Fibroblast of upper back skin (primary cell): ENCODE measurements at places on chromosomes 5 and 9.
A peak's percentile ranks its signal among the peaks of the same experiment; 100 is the strongest.

GRCh38 chr9:93081081-93081529, 14.9 kb upstream of the CARD19 start:
- no peak for DNase-seq

DNA sequence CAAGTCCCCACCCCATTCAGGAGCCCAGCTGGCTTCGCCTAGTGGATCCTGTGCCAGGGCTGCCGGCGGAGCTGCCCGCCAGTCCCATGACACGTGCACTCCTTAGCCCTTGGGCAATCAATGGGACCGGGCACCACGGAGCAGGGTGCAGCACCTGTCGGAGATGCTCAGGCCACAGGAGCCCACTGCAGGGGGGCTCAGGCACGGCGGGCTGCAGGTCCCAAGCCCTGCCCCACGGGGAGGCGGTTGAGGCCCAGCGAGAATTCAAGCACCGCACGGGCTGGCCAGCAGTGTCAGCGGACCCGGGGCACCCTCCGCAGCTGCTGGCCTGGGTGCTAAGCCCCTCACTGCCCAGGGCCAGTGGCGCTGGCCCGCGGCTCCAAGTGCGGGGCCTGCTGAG, 969.7 kb upstream of the CDH10 start:
- no peak for DNase-seq

DNA sequence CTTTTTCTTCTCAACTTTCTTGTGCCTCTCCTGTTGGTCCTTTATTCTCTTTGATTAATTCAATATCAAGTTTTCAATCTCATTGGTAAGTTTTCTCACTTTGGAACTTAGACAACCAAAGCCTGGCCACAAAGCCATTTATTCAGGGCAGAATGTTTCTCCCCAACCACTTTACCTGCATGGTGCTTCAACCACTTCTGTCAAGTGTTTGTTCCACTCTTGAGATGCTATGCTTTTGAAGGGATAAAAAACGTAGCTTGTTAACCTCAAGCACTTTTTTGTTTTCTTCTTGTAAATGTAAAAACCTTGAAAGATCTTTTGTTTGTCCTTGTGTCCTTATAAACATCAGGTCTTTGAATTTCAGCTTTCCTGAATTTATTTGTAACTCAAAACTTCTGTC, 966.7 kb downstream of the MAT2B start:
- no peak for DNase-seq

GRCh38 chr9:4559261-4560182, 69.3 kb downstream of the SLC1A1 start:
- DNase-seq, result no peak

DNA sequence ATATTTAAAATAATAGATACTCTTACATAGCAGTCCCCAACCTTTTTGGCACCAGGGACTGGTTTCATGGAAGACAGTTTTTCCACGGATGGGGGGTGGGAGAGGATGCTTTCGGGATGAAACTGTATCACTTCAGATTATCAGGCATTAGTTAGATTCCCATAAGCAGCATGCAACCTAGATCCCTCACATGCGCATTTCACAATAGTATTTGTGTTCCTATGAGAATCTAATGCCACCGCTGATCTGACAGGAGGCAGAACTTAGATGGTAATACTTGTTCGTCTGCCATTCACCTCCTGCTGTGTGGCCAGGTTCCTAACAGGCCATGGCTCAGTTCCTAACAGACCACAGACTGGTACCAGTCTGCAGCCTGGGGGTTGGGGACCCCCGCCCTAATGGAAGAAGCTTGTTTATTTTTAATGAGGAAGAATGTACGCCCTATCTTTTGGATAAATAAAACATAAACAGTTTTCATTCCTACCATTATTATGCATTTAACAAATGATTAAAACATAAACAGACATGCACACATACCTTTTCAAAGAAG, 187.7 kb downstream of the ZSWIM6 start:
- no peak for DNase-seq

DNA sequence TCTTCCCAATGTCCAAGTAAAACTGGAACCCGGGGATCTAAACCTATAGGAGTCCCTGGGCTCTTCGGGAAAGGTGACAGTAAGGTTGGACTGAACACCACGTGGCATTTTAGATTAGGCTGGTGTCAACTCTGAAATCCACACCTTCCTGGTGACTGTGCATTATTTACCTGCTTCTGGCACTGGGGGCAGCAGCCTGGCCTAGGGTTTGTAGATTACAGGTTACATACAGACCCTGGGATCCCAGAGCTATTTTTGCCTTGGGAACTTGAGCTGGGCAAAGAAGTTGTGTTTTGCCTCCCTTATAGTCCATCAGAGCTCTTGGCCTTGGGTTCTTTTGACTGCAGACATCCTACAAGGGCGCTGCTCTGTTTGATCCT, 173.2 kb downstream of the DAB2IP start:
- DNase-seq, result no peak

GRCh38 chr5:149605998-149606724, 24.9 kb downstream of the ARHGEF37 start:
- DNase-seq, result peak; percentile 51

DNA sequence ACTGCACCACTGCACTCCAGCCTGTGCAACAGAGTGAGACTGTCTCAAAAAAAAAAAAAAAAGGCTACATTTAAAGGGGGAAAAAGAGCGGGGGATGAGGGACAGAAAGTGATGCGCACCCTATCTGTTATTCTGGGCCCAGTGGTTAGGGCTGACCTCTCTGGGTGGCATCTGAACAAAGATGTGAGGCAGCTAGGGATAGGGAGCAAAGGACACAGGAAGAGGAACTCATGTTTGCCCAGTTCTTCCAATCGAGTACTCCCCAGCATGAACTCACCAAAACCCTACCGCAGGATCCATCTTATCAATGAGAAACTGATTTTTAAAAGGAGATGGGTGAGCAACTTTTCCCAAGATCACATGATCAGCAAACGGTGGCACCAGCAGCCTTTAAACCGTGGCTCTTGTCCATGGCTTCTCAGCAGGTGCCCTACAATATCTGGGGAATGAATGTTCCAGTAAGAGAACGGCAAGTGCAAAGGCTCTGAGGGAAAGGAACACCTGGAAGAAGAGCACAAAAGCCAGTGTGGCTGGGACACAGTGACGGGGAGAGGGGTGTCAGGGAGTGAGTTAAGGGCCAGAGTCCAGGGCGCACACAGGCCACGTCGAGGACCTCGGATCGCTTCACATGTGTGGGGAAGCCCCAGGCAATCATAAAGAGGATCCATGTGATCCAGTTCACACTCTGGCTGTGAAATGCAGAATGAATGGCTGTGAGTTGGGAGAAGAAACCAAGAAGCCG, 22.0 kb downstream of the RAPGEF1 start:
- DNase-seq, result no peak

DNA sequence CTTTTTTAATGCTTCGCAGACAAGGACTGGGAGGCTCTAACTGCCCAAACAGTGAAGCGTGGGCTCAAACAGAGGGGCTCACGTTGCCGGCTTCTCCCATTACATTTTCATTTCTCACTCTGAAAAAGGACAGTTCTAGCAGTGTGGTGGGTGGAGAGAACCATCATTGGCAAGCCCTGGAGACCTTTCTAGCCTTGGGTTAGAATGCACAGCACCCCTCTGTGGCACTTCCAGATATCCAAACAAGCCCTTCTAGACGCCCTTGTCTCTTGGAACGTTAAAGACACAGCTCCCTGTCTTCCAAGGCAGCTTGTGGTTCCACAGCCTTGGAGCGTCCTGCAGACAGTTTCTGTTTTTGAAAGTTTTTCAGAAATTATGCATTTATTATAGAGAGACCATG, 52.1 kb downstream of the MVB12B start:
- no peak for DNase-seq

DNA sequence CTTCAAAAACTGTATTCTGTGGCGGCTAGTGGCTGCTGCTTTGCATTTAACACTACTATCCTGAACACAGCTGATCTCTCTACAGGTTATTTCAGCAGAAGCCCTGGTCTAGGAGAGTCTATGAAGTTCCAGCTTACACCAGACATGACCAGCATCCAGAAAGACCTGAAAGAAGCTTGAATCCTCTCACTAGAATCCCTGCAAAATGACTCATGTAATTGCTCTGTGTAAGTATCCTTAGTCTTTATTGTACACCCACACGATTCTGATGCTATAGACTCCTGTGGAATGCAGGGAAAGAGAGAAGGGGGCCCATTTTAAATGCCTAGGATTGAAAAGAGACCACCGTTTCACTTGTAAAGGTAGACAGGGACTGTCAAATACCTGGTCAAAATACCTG, 859 bp upstream of the GRIA1 start:
- peak; percentile 73 for DNase-seq

DNA sequence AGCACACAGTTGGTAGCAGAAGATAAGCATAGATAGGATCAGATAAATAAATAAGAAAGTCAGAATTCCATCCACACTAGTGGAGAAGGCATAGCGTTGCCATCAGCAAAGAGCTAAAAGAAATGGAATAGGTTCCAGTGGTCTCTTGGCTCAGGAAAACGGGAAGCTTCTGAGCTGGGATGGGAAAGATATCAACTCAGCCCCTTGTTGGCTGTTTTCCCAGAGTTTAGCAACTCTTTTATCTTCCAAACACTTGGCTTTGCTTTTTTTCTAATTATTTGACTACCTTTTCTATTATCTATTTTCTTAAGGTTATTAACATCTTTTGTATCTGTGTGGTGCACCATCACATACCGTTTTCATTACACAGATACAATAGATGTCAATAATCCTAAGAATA, 445.7 kb upstream of the TRPC7 start:
- peak; percentile 36 for DNase-seq

DNA sequence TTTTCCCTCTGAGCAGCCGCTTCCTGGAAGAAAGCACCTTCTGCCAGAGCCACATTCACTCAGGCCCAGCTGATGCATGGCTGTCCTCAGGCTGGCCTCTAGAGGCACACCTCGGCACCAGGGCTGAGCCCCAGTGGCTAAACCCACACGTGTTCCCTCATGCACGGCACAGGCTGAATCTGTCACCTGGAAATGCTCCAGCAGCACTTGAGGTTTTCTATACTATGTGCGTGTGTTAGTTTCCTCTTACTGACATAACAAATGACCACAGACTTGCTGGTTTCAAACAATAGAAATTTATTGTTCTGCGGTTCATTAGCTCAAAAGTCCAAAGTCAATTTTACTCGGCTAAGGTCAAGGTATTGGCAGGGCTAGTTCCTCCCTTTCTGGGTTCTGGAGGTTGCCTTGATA, 141.4 kb downstream of the LRRC70 start:
- peak; percentile 24 for DNase-seq

- no peak for DNase-seq
These were observed 181.0 kb downstream of the BNC2 start for GRCh38 chr9:16689351-16689938.

- no peak for DNase-seq
These were observed 28.9 kb upstream of the EEIG1 start for GRCh38 chr9:128009639-128010038.

- DNase-seq, result no peak
These were observed 8.4 kb upstream of the FAM120AOS start for GRCh38 chr9:93461821-93462220.

- DNase-seq, result no peak
These were observed 435.9 kb downstream of the HCN1 start for GRCh38 chr5:45260292-45260691.

- DNase-seq, result no peak
These were observed 11.1 kb upstream of the AJM1 start for GRCh38 chr9:136831002-136831719.

- DNase-seq, result peak; percentile 13
These were observed 734 bp downstream of the SKP1 start for GRCh38 chr5:134175921-134176510.

GRCh38 chr9:120914953-120915352, 11.6 kb downstream of the TRAF1 start:
- no peak for DNase-seq

DNA sequence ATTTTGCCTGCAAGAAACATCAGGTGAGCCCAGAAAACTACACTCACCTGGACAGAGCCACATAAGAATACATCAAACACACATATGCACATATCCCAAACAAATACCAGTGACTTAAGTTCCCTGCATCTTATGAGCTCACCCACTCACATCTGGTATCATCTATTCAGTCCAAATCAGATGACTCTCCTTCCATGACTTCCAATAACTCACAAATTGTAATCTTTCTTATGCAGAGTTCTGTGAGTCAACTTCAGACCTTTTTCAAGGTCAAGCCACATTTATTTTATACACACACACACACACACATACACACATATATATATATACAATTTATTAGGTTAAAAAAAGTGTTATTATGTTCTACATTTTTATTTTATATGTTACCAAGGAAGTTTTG, 1711.9 kb upstream of the CDH9 start:
- DNase-seq, result peak; percentile 66

GRCh38 chr5:112121258-112121657, 297.8 kb downstream of the EPB41L4A start:
- DNase-seq, result peak; percentile 90

DNA sequence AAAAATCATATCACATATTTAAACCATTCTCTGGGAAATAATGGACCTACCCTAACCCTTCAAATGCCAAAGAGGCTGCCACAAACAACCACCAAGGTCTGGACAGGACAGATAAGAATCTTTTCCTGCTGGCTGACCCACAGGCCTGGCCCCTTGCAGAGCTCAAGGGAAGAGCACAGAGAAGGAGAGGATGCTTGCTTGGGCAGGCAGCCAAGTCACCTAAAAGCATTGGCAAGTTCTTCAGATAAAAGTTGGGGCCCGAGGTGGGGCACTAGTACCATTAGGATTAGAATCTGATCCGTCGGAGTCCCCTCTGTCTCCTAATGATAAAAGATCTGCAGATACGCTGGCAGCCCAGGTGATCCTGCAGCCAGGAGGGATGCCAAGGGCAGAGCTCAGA, 176.6 kb downstream of the GABBR2 start:
- no peak for DNase-seq

DNA sequence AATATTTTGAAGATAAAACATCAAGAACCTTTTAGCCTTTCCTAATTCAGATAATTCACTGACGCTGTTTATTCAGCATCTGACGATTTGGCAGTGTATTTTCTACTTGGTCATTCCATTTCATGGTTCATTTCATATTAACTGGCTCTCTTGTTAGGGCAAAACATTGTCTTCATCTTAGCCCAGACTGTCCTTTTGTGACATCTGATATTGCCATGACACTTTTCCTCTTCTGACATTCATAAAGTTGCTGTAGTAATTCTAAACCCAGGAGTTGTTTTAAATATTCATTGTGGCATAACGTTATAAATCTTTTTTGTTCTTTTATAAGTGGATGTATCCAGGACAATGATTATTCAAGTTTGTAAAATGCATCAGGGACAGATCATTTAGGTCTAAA, 1.8 kb downstream of the SCAMP1 start:
- DNase-seq, result no peak

- DNase-seq, result no peak
These were observed 76.6 kb upstream of the ZNF169 start for GRCh38 chr9:94182532-94182931.

- peak; percentile 85 for DNase-seq
These were observed 65.0 kb downstream of the PKD2L2 start for GRCh38 chr5:137954131-137954879.

- peak; percentile 93 for DNase-seq
These were observed 59.6 kb downstream of the RICTOR start for GRCh38 chr5:39014561-39014960.

GRCh38 chr9:70112981-70113380, 69.3 kb downstream of the MAMDC2 start:
- DNase-seq, result no peak

GRCh38 chr9:123997665-123998277, 13.8 kb upstream of the LHX2 start:
- DNase-seq, result no peak
